ENCODE measurements at places on chromosomes 1 and 21. TPM values are rescaled to one million over a fixed set of nuclear protein-coding genes. Genes with fewer than 3 reads are reported as not detected.
A peak's percentile ranks its signal among the peaks of the same experiment; 100 is the strongest.

- no peaks in the 10 kb centered on the region for H3K4me1 ChIP-seq
- no peaks in the 10 kb centered on the region for H3K36me3 ChIP-seq
- no peak overlapping the region for H3K27ac ChIP-seq
- H3K27me3 ChIP-seq = no peaks in the 10 kb centered on the region
- DNase-seq = no peak
Measured at GRCh38 chr1:46096269-46097148, 35.9 kb downstream of the PIK3R3 start.

- H3K4me3 ChIP-seq = no peak overlapping the region
- no peaks in the 10 kb centered on the region for H3K27me3 ChIP-seq
- no peak for DNase-seq
- H3K27ac ChIP-seq = peak overlapping the region; percentile 45
Measured at GRCh38 chr1:245116751-245117150, 38.0 kb upstream of the KIF26B start.

- no peaks in the 10 kb centered on the region for H3K36me3 ChIP-seq
- no peaks in the 10 kb centered on the region for H3K27me3 ChIP-seq
- DNase-seq = no peak
Measured at GRCh38 chr1:222373831-222374602, 173.9 kb downstream of the HHIPL2 start.

- no peaks in the 10 kb centered on the region for H3K4me1 ChIP-seq
- H3K36me3 ChIP-seq = peaks cover 20% of the 10 kb centered on the region
- no peak overlapping the region for H3K27ac ChIP-seq
- DNase-seq = no peak
Measured at GRCh38 chr1:3821447-3821846, 25.1 kb upstream of the LRRC47 start.

DNA sequence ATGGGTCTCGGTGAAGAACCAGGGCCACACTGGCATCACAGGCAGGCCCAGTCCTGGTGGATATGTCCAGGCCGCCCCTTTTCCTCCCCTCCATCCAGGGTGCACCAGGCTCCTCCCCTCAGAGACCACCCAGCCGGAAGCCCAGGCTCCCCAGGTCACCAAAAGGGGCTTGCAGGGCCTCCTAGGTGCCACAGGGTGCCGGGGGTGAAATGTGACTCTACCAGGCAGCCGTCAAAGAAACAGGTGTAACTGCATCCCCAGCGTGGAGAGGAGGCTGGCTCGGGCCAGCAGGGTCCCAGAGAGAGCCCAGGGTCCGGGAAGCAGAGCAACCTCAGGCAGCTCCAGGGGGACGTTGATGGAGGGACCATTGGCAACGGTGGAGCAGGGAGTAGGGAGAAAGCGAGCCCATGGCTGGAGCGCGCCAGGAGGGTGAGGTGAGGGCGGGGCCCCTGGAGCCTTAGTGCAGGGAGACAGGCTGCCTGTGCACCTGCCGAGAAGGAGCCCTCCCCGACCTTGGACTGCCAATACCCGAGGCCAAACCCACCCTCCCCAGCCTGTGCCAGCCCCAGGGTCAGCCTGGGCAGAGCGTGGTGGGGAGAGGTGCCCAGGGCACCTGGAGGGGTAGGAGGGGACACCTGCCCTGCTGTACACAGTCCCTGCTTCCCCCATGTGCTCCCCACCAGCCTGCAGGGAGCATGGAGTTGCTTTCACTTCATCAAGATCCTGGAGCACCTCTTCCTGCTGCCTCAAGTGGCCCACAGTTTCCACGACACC is 48.3 kb upstream of the POFUT2 start:
- no peaks in the 10 kb centered on the region for H3K36me3 ChIP-seq
- peaks cover 56% of the 10 kb centered on the region for H3K4me1 ChIP-seq
- no peaks in the 10 kb centered on the region for H3K27me3 ChIP-seq
- H3K4me3 ChIP-seq = no peak overlapping the region
- no peak for DNase-seq

Gene HSD3B1
- total RNA-seq = not detected

Data from thyroid gland (tissue), 4 donors.